ENCODE measurements at places on chromosomes 2 and 18.

DNA sequence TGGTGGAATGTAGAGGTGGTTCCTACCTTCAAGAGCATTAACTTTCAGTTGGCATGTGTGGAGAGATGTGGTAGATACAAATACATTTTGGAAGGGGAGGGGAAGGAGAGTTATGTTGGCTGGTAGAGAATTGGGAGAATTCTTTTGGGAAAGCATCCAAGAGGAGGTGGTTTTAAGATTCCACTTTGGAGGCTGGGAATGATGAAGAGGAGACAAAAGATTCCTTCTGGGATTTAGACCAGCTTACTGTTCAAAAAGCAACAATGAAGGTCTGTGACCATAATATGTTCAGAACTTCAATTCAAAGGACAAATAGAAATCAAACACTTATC lies 120.8 kb upstream of the FOSL2 start:
- DNase-seq, result no peak

DNA sequence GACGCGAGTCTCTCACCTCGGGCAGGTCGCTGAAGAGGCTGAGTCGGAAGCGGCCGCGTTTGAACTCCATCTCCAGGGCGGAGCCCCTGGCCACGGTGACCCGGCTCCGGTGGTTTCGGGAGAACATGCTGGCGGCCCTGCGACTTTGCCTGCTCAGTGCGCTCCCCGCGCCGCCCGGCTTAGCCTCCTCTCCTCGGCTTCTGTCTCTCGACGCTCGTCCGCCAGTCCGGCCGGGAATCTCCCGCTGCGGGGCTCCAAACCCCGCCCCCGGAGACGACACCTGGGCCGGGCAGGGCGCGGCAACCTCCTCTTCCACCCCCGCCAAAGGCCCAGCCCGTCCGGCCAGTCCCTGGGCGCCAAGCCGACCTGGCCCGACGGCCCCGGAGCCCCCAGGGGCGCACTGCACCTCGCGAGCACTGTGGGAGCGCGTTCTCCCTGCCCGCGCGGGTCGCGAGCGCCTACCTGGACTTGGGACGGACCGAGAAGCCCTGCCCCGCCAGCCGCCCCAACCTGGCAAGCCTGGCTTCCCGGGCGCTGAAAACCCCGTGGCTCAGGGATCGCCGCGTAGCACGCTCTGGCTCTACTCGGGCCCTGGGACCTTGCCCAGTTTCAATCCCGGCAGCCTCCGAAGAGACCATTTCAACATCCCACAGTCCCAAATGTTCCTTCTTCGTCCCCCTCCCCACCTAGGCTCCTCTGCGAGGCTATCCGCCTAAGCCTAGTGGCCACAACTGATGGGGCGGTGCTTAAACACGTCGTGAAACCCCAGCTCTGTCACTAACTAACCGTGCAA lies at the start of gene RTKN:
TSS of gene RTKN (minus strand) at position 248 of the 793 bp plus-strand sequence. CDS start at position 127, 121 bp downstream.
- DNase-seq, result no peak

DNA sequence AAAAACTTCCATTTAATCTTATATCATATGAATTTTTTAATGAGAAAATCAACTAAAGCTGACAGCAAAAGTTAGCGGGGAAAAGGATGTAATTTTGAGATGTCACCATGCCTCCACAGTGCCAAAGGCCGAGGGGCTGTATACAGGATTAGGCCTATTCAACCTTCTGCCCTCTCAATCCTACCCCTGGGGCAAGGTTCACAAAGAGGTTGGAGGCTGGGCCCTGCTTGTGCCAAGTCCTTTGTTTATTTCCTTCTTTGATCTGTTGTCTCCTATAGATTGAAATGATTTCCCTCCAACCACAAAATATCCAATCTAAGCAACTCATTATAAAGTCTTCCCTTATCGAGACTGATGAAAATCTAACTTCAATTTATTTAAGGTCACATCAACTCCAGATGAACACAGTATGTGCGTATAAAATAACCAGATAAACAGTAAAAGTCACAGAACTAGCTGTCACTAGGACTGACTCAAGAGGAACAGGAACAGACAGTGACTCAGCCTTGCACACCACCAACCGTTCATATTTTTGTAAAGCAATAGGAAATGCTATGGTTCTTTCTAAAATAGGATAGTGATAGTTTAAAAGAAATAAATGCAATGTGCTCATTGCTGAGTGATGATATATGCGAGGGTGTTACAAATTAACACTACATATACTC lies 95.8 kb downstream of the SLC25A12 start:
- DNase-seq, result no peak

DNA sequence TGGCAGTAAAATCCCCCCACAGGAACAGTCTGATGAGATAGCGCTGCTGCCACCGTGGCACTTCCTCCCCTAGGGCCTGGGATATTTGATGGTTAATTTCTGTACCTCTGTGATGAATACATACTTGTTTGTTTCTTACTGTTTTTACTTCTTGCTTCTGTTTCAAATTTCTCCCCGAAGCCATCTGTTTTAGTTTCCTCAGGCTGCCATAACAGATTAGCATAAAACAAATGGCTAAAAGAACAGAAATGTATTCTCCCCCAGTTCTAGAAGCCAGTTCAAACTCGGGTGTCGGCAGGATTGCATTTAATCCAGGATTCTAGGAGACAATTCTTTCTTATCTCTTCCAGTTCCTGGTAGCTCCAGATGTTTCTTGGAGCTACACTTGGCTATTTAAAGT lies 435.9 kb downstream of the DSEL start:
- DNase-seq, result no peak

- DNase-seq, result no peak
These were observed 267.4 kb downstream of the DYSF start for GRCh38 chr2:71720596-71721361.

Measured in hematopoietic multipotent progenitor cell treated with erythropoietin and hydrocortisone succinate and interleukin-3 and kit ligand, for 15 days (in vitro differentiated cells).